ENCODE measurements at places on chromosomes 4 and X.

- peak; percentile 25 for DNase-seq
Measured at GRCh38 chrX:31266203-31267076, 194.6 kb upstream of the FTHL17 start.

DNA sequence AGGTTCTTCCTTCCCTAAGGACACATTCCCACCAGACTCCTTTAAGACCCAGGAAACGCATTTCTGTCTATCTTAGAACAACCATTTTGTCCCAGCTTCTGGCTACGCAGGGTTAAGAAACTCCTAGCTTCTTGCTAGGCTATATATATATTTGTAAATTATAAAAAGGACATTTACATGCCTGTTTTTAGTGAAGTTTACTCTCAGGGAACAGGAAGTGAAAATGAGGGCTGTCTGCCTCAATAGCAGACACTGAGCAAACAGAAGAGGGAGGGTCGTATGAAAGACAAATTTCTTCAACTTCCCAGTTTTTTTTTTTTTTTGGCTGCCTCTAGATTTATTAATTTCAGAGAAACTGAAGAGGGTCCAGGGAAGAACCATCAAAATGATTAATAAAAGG is 9.3 kb upstream of the FRMPD3 start:
- DNase-seq = no peak

DNA sequence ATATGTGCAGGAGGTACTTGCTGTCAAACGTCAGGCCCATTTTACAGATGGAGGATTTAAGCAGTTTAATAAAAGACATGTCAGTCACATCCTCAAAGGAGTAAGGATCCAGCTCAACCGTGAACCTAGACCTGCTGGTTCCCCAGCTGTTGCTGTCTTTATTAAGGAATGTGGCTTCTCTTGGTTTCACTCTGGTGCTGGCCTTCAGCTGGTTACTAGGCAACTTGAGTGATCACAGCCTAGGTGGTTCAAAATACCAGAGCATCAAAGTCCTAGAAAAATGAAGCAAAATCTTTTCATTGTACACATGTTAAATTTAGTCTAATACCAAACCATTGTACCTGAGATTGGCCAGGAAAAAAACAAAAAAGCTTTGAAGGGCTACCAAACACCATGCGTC is 32.7 kb upstream of the GLRA2 start:
- DNase-seq = no peak

DNA sequence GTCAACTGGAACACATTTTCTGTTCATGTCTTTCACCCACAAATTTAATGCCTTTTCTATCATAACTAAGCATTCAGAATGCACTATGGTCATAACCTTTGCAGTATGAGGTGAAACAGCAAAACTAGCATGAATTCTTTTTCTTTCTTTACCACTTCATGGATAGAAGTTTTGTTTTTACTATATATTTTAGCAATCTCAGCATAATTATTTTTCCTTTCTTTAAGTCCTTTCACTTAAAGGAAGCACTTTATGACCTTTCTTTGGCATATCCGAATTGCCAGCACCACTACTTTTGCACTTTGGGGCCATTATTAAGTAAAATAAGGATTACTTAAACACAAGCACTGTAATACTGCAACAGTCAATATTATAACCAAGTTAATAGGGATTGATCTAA is 115.1 kb upstream of the DKK2 start:
- DNase-seq = no peak

DNA sequence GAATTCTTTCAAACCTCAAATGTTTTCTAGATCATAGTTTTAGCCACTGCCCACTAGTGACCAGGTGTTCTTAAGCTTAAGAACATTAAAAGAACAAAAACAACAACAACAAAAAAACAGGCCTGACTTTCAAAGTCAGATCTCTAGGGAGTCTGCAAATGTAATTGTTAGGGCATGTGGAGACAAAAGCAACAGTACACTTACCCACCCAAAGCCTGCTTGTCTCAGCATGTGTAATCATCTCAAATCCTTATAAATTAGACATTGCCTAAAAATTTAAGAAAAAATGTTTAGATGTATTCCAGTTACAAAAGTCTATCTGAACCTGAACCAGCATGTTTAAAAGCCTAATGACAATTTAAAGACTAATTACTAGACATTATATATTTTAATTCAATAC is 79.9 kb downstream of the SLC7A11 start:
- no peak for DNase-seq

DNA sequence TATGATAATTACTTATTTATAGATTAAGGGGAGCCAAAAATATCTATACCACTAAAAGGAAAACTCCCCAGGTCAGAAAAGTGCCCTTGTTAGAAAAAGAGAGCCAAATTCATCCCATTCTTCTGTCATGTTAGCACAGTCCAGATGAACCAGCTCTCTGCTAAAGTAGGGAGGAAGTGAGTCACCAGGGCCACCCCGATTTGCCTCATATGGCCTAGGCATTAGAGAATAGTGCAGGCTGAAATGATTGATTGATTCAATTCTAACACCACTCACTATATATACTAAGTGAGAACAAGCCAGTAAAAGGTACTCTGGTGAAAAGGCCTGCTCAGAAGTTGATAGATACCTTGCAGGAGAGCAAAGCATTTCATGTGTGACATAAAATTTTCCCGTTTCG is 94.5 kb downstream of the SRPX start:
- no peak for DNase-seq

DNA sequence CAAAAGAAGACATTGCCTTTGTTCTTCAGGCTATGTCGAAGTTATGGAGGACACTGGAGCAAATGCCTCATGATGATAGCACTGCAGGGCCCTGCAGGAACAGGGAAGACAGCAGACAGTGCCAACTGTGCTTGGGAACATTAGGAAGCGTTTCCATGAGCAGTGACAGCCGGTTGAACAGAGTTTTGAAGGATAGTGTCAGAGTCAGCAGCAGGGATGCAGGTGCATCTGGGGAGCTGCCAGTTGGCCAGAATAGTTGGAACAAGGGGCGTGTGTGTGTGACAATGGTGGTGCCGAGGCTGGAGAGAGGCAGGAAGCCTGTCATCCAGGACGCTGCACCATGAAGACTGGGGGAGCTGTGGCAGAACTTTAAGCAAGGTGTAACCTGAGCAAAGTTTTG is 88.6 kb downstream of the SHROOM3 start:
- DNase-seq = no peak
